ENCODE measurements at places on chromosomes 4 and X.

DNA sequence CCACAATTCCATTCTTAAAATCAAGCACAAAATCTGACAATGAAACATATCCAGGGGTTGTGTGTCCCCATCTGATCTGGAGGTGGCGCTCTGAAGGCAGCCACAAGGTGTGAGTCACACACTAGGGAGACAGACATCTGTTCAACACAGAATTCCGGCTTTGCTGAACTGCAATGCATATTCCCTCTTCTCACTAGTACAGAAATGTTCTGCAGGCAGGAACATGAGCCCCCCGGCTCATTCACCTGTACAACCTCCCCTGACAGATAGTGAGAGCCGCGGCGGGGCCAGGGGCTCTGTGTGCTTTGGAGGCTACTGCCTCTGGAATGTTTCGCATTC lies 41.9 kb downstream of the WDR1 start:
- peak; percentile 25 for DNase-seq

DNA sequence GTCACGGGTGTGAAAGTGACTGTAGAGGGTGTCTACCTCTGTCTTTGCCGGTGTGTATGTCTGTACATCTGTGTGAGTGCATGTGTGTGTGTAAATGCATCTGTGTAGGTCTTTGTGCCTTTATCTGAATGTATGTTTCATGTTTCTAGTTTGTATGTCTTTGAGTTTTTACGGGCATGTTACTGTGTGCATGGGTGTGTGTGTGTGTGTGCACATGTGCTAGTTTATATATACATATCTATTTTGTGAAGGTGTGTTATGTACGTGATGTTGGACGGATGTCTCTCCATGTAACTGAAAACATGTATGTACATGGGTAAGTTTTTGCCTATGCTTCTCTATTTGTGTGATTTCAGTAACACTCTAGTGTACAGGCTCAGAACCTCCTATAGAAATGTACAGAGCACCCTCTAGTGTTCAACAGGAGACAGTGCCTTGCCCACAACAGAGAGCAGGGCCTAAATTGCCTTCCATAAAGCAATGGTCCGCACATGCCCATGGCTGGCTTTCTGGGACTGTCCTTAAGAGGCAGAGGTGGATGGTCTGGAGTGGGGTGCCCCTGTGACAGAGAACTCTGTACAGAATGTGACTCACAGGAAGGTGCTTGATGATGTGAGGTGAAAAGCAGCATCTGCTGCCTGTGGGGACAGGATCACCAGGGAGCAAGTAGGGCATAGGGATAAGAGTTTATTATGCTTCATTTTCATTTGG lies 343.5 kb downstream of the RAPGEF2 start:
- peak; percentile 60 for DNase-seq

- DNase-seq = no peak
Measured at GRCh38 chrX:68175562-68175961, 257.7 kb downstream of the OPHN1 start.

- no peak for DNase-seq
Measured at GRCh38 chr4:39820186-39820585, 122.2 kb downstream of the UBE2K start.

- no peak for DNase-seq
Measured at GRCh38 chr4:133929531-133930239, 271.9 kb downstream of the PABPC4L start.

DNA sequence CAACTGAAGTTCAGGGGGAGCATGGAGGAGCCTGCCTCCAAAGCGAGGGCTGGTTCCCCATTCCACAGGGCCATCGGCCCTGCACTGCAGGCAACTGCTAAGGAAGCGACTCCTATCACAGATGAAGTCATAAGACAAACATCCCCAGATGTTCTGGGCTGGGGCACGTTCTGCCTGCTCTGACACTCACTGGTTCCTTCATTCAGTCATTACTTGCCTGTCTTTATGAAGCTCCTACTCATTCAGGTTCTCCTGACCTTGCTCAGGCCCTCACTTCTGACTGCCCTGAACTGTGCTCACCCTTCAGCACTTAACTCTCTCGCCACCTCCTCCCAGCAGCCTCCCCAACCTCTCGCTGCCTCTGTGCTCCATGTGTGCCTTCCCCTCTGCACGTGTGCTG lies 2.5 kb upstream of the SLC2A9 start:
- no peak for DNase-seq

- no peak for DNase-seq
Measured at GRCh38 chr4:1402516-1403091, 3.6 kb downstream of the NKX1-1 start.

DNA sequence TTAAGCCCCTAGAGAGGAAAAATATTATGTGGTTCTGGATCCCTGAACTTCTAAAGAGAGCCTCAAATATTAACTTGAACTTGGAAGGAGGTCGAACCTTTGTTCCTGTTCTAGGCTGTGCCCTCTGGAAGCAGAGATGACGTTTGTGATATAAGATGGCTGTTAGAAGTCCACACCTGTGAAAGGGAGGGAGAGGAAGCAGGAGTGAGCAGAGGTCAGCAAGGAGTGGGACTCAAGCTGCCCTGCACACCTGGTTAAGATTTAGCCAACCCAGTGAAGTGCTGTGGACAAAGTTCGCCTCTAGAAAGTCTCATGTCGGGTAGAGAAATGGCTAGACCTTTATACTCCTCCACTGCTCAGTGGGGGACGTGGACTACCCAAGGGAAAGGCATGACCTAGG lies 566.2 kb downstream of the MID1IP1 start:
- no peak for DNase-seq

DNA sequence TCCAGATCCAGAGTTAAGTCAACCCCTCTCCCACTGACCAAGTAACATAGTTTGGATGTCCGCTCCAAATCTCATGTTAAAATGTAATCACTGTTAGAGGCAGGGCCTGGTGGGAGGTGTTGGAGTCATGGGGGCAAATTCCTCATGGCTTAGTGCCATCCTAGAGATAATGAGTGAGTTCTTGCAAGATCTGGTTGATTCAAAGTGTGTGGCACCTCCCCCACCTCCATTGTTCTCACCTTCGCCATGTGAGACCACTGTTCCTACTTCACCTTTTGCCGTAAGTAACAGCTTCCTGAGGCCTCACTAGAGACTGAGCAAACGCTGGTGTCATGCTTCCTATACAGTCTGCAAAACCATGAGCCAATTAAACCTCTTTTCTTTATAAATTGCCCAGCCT lies 548.8 kb downstream of the INPP4B start:
- no peak for DNase-seq

GRCh38 chr4:21543514-21543913 lies 405.1 kb downstream of the KCNIP4 start:
- DNase-seq = no peak

GRCh38 chrX:150664290-150664689 lies 28.9 kb upstream of the MTMR1 start:
- no peak for DNase-seq

DNA sequence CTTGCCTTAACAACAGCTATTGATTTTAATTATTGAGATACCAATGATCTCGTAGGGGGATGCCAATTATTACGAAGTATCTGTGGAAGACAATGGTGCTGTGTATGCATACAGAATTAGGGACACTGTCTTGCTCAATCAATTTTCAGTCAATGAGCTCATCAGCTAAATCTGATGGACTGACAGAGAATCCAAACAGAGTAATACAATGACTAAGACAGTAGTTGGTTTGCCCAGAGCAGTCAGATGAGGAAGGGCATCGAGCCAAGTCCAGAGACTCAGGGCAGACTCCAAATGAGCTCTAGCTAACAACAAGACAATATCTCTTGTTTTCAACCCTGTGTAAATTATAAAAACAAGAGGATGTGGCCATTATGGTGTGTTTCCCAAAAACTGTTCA lies 14.7 kb upstream of the GSX2 start:
- DNase-seq = peak; percentile 70

DNA sequence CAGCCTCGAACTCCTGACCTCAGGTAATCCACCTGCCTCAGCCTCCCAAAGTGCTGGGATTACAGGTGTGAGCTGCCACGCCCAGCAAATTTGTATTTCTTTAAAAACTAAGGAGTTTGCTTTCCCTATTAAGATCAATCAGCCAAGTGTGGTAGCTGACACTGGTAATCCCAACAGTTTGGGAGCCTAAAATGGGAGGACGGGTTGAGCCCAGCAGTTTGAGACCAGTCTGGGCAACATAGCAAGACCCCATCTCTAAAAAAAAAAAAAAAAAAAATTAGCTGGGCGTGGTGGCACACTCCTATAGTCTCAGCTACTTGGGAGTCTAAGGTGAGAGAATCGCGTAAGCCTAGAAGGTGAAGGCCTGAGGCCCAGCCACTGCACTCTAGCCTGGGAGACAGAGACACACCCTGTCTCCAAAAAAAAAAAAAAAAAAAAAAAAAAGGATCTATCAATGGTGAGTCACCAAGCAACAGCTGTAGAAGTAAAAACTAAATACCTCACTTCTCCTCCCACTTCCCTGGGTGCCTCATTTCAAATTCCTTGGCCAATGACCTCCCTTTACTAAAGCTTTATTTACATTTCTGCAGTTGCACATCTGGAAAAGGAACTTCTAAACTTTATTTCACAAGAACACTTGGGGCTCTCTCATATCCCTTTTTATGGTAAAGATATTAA lies 54.5 kb downstream of the LDB2 start:
- DNase-seq = peak; percentile 82

- no peak for DNase-seq
Measured at GRCh38 chr4:25805255-25805860, 57.4 kb downstream of the SEL1L3 start.

- DNase-seq = no peak
Measured at GRCh38 chr4:184850431-184851199, 24.8 kb upstream of the ACSL1 start.

- peak; percentile 96 for DNase-seq
Measured at GRCh38 chr4:153541456-153542096, 75.4 kb downstream of the TMEM131L start.

DNA sequence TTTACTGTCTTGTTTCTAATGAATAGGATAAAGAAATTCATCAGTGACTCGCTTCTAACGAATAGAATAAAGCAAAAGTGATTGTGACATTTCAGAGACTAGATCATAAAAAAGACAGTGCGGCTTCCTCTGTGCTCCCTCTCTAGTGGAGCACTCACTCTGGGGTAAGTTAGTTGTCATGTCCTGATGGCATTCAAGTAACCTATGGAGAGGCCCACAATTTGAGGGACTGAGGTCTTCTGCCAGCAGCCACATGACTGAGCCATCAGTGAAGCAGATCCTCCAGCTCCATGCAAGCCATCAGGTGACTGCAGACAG lies 72.4 kb downstream of the YIPF6 start:
- DNase-seq = no peak

DNA sequence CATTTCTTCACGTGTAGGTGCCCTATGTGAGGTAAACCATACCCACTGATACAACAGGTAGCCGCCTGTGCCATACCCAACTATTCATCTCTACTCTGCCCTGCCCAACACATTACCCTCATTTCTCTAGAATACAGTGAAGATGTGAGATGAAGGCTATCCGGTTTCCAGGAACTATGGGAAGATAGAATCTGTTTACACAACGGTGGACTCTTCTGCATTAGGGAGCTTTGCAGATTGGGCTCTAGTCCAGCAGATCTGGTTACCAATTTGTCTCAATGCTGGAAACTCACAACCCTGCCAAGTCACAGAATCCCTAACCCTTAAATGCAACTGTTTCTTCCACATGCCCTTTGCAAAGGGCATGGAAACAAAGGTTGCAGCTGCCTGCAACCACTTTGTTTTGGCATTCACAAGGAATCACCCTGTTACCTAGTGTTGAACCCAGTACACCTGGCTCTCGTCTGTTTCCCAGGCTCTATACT lies 6.4 kb upstream of the SLAIN2 start:
- DNase-seq = no peak

DNA sequence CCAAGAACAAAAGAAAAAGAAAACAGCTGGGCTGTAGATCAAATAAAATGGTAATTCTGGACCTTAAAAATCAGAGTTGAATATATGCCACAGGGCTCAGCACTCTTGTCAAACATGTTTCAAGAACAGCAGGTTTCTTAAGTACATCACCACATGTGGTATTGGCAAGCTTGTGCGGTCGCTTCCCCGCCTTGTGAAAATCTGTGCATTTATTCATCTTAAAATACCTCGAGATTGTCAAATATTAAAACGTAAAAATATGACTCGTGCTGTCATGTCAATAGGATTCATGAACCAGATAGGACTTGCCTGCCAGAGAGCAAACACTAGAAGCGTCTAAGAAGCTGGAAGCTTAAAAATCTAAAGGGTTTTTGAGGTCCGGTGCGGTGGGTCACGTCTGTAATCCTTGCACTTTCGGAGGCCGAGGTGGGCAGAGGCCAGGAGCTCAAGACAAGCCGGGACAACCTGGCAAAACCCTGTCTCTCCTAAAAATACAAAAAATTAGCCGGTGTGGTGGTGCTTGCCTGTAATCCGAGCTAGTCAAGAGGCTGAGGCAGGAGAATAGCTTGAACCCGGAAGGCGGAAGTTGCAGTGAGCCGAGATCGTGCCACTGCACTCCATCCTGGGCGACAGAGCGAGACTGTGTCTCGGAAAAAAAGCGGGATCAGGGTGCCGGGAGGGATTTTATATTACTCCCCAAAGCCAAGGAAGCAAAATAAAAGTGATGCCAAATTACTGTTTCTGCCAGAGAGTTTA lies 40.2 kb upstream of the TMEM154 start:
- no peak for DNase-seq

GRCh38 chrX:73847991-73848390 lies 285.0 kb downstream of the CHIC1 start:
- DNase-seq = no peak

GRCh38 chr4:166165829-166166420 lies 292.9 kb downstream of the TLL1 start:
- DNase-seq = peak; percentile 67

DNA sequence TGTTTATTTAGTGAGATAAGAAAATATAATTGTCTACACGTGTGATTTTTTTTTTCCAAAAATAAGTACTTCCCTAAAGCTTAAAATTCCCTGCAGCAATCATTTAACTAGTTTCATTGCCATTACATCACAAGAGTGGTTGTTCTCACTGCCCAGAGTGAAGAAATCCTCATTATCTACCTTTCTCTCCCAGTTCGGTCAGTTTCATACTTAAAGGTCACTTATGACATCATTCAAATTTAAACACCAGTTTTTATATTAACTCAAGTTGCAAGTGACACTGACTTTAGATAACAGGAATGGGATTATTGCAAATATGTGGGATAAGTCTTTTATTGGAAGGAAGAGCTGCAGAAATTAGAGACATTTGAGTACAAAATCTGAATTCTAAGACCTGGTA lies 1699.8 kb upstream of the IGFBP7 start:
- no peak for DNase-seq

- DNase-seq = no peak
Measured at GRCh38 chr4:41524425-41524824, 13.5 kb upstream of the LIMCH1 start.

- DNase-seq = no peak
Measured at GRCh38 chrX:46295963-46296362, 249.3 kb downstream of the ZNF674 start.

DNA sequence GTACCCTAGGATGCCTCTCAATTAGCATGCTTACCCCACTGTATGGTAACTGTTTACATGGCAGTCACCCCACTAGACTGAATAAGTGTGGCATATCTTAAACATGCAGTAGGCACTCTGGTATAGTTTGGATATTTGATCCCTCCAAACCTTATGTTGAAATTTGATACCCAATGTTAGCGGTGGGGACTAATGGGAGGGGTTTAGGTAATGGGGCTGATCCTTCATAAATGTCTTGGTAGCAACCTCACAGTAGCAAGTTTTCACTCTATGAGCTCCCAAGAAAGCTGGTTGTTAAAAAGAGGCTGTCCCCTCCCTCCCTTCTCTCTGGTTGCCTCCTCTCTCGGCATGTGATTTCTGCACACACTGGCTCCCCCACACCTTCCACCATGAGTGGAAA lies 10.1 kb downstream of the TMEM150C start:
- DNase-seq = no peak

All from fibroblast of skin of left quadriceps (primary cell).